ENCODE measurements at places on chromosomes 7 and 10.

GRCh38 chr10:42112331-42113157 is 525.8 kb downstream of the ZNF33B start:
- no peak for DNase-seq

DNA sequence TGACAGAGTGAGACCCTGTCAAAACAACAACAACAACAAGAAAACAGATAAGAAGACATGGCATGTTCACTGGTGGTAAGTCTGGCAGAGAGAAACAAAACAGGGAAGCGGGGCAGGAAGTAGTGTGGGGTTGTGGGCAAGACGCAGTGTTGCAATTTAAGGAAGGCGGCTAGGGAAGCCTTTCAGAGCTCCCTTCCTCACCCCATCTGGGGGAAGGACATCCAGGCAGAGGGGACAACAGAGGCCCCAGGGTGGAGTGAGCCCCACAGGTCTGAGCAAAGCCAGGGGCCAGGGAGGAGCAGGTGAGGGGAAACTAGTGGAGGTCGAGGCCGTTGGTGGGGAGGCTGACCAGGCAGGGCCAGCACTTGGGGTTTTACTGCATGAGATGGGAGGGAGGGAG is 16.8 kb downstream of the LAT2 start:
- no peak for DNase-seq

GRCh38 chr7:3579638-3580219 is 278.7 kb downstream of the SDK1 start:
- no peak for DNase-seq

- DNase-seq: no peak
These were observed 7.3 kb upstream of the ZNF853 start for GRCh38 chr7:6608081-6608480.

DNA sequence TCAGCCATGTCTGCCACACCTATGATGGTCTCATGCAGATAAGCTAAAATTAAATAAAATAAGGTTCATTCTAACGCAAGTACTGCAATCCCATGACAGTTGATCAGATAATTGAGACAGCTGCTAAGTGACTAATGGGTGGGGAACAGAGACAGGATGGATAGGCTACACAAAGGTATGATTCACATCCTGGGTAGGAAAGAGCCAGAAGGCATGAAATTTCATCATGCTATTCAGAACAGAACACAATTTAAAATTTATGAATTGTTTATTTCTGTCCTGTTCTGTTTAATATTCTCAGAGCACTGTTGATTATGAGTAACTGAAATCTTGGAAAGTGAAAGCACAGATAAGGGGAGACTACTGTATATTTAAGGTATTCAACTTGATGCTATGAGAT is 381.8 kb upstream of the SORCS1 start:
- no peak for DNase-seq
